Ovary (tissue), 10 donors: ENCODE measurements at places on chromosomes 7 and 10. TPM values are rescaled to one million over a fixed set of nuclear protein-coding genes. Genes with fewer than 3 reads are reported as not detected.

Gene MACC1
- 0.26 TPM for total RNA-seq

Gene SEMA3E
- total RNA-seq: 0.36 TPM

Gene PALD1
- 3.3 TPM for total RNA-seq

Gene PLAU
- total RNA-seq: 0.81 TPM

Gene COL17A1
- total RNA-seq: 0.23 TPM

Gene PAPSS2
- total RNA-seq: 33.2 TPM

Gene ERCC6
- 7.1 TPM for total RNA-seq

Gene CFAP69
- total RNA-seq: 11.7 TPM

Gene DDX56
- total RNA-seq: 57.2 TPM

Gene SEMA3C
- total RNA-seq: 60.5 TPM

Gene NUTM2A
- total RNA-seq: 0.72 TPM

- no peak overlapping the region for H3K27ac ChIP-seq
- no peak for DNase-seq
- no peak overlapping the region for H3K4me3 ChIP-seq
- no peaks in the 10 kb centered on the region for H3K36me3 ChIP-seq
- no peaks in the 10 kb centered on the region for H3K4me1 ChIP-seq
These were observed 214.5 kb downstream of the SNX13 start for GRCh38 chr7:17725821-17726220.

- no peak for DNase-seq
- no peak overlapping the region for H3K4me3 ChIP-seq
- no peaks in the 10 kb centered on the region for H3K27me3 ChIP-seq
- H3K27ac ChIP-seq: no peak overlapping the region
- H3K36me3 ChIP-seq: no peaks in the 10 kb centered on the region
These were observed 109.9 kb downstream of the JCAD start for GRCh38 chr10:29949411-29950011.

DNA sequence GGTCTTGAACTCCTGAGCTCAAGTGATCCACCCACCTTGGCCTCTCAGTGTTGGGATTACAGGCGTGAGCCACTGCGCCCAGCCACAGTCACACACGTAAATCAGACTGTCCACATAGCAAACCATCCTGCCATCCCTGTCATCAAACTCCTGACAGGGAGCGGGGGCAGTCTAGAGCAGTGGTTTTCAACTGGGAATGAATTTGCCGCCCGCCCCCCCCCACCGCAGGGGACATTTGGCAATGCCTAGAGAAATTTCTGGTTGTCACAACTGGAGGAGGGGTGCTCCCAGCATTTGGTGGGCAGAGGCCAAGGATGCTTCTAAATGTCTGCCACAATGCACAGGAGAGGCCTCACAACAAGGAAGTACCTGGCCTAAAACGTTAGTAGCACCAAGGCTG lies 24.1 kb downstream of the CAMK2G start:
- H3K27ac ChIP-seq: peak overlapping the region; percentile 43
- H3K36me3 ChIP-seq: no peaks in the 10 kb centered on the region
- H3K4me1 ChIP-seq: peaks cover 1% of the 10 kb centered on the region

GRCh38 chr10:84406561-84406960 lies 78.2 kb downstream of the CCSER2 start:
- no peaks in the 10 kb centered on the region for H3K4me1 ChIP-seq
- no peak overlapping the region for H3K4me3 ChIP-seq
- H3K27me3 ChIP-seq: no peaks in the 10 kb centered on the region
- no peaks in the 10 kb centered on the region for H3K36me3 ChIP-seq
- no peak for DNase-seq

GRCh38 chr7:100612730-100613390 lies 520 bp downstream of the MOSPD3 start:
- no peaks in the 10 kb centered on the region for H3K36me3 ChIP-seq
- no peaks in the 10 kb centered on the region for H3K27me3 ChIP-seq
- peak overlapping the region; percentile 48 for H3K4me3 ChIP-seq
- peak overlapping the region; percentile 18 for H3K27ac ChIP-seq
- peaks cover 6% of the 10 kb centered on the region for H3K4me1 ChIP-seq

GRCh38 chr7:22633286-22633953 lies 93.6 kb upstream of the IL6 start:
- H3K27ac ChIP-seq: no peak overlapping the region
- H3K36me3 ChIP-seq: no peaks in the 10 kb centered on the region
- H3K4me3 ChIP-seq: no peak overlapping the region
- H3K4me1 ChIP-seq: no peaks in the 10 kb centered on the region
- DNase-seq: no peak
- H3K27me3 ChIP-seq: no peaks in the 10 kb centered on the region

DNA sequence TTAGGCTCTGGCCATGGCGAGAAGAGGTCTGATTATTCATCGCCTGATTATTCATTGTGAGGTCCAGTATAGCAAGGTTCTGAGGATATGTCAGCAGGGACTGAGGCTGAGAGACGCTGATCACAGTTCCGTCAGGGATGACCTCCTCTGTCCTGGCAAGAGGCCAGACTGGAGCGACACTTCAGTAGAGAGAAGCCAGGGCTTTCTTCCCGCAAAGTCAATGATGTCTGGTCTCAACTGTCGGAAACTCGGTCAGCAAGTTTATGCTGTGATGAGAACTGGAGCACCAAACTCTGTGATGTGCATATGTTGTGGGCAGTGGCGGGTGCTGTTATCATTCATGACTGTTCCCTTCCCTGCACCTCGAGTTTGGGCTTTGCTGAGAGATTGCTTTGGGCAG lies 29.0 kb upstream of the GNA12 start:
- peaks cover 10% of the 10 kb centered on the region for H3K4me1 ChIP-seq
- H3K36me3 ChIP-seq: no peaks in the 10 kb centered on the region
- H3K27ac ChIP-seq: no peak overlapping the region
- no peaks in the 10 kb centered on the region for H3K27me3 ChIP-seq
- DNase-seq: no peak

- H3K4me3 ChIP-seq: no peak overlapping the region
- H3K36me3 ChIP-seq: no peaks in the 10 kb centered on the region
- no peaks in the 10 kb centered on the region for H3K27me3 ChIP-seq
- DNase-seq: no peak
- H3K27ac ChIP-seq: no peak overlapping the region
- H3K4me1 ChIP-seq: no peaks in the 10 kb centered on the region
These were observed 71.2 kb downstream of the ALOX5 start for GRCh38 chr10:45444976-45445898.

- DNase-seq: no peak
- H3K27ac ChIP-seq: no peak overlapping the region
- H3K4me1 ChIP-seq: no peaks in the 10 kb centered on the region
- H3K27me3 ChIP-seq: no peaks in the 10 kb centered on the region
These were observed 12.4 kb downstream of the KLF6 start for GRCh38 chr10:3772361-3773171.

- no peak overlapping the region for H3K27ac ChIP-seq
- no peaks in the 10 kb centered on the region for H3K4me1 ChIP-seq
- DNase-seq: no peak
- H3K36me3 ChIP-seq: no peaks in the 10 kb centered on the region
These were observed 125.4 kb downstream of the MAPK8 start for GRCh38 chr10:48431871-48432270.

DNA sequence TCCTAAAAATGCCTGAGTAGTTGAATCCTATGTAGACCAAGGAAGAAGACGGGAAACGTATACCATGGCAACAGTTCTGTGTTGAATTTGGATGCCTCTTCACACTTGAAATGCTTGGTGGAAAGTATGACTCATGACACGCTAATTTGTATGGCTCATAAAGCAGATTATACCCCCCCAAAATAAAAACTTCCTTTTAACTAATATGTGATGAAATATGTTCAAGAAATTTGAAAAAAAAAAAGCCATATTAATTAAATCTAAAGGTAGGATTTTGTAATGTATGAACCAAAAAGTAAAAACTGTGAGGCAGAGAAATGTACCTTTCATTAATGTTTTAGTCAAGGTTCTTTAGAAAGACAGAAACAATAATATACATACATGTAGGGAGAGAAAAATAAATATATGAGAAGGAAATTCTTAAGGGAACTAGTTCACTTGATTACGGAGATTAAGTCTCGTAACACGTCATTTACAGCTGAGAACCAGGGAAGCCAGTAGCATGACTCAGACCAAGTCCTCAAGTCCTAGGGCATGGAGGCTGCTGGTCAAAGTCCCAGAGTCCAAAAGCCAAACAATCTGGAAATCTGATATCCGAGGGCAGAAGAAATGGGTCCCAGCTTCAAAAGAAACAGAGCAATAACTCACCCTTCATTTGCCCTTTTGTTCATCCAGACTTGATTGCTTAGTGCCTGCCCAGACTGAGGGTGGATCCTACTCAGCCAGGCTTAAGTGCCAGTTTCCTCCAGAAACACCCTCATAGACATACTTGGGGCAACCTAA lies 485.1 kb downstream of the SEMA3D start:
- H3K27me3 ChIP-seq: no peaks in the 10 kb centered on the region
- no peak overlapping the region for H3K4me3 ChIP-seq

GRCh38 chr10:133269367-133269766 lies 7.3 kb downstream of the ADAM8 start:
- H3K36me3 ChIP-seq: no peaks in the 10 kb centered on the region
- no peak overlapping the region for H3K4me3 ChIP-seq
- no peaks in the 10 kb centered on the region for H3K4me1 ChIP-seq
- no peak for DNase-seq
- no peak overlapping the region for H3K27ac ChIP-seq
- no peaks in the 10 kb centered on the region for H3K27me3 ChIP-seq

- H3K4me3 ChIP-seq: no peak overlapping the region
- H3K4me1 ChIP-seq: no peaks in the 10 kb centered on the region
- H3K27me3 ChIP-seq: no peaks in the 10 kb centered on the region
- H3K36me3 ChIP-seq: no peaks in the 10 kb centered on the region
These were observed 57.1 kb upstream of the ITPRID1 start for GRCh38 chr7:31456646-31457368.

- H3K27me3 ChIP-seq: no peaks in the 10 kb centered on the region
- peaks cover 4% of the 10 kb centered on the region for H3K4me1 ChIP-seq
- H3K27ac ChIP-seq: no peak overlapping the region
- H3K36me3 ChIP-seq: no peaks in the 10 kb centered on the region
These were observed 29.9 kb upstream of the COL1A2 start for GRCh38 chr7:94364816-94365215.

- no peak overlapping the region for H3K4me3 ChIP-seq
- H3K36me3 ChIP-seq: no peaks in the 10 kb centered on the region
- no peak for DNase-seq
- no peaks in the 10 kb centered on the region for H3K4me1 ChIP-seq
- H3K27me3 ChIP-seq: peaks cover 3% of the 10 kb centered on the region
These were observed 310.4 kb downstream of the HGF start for GRCh38 chr7:81459485-81459884.

GRCh38 chr10:133520193-133520738 lies 6.9 kb upstream of the CYP2E1 start:
- no peaks in the 10 kb centered on the region for H3K27me3 ChIP-seq
- H3K36me3 ChIP-seq: no peaks in the 10 kb centered on the region
- DNase-seq: peak; percentile 77
- no peak overlapping the region for H3K27ac ChIP-seq
- H3K4me3 ChIP-seq: peak overlapping the region; percentile 32
- H3K4me1 ChIP-seq: no peaks in the 10 kb centered on the region

GRCh38 chr10:34649385-34649784 lies 165.7 kb downstream of the PARD3 start:
- H3K27me3 ChIP-seq: no peaks in the 10 kb centered on the region
- H3K4me1 ChIP-seq: peaks cover 7% of the 10 kb centered on the region

GRCh38 chr10:11638055-11638698 lies 26.7 kb upstream of the USP6NL start:
- no peaks in the 10 kb centered on the region for H3K4me1 ChIP-seq
- H3K27ac ChIP-seq: no peak overlapping the region
- no peak overlapping the region for H3K4me3 ChIP-seq
- H3K36me3 ChIP-seq: no peaks in the 10 kb centered on the region

GRCh38 chr10:91519899-91520514 lies 109.9 kb downstream of the HECTD2 start:
- H3K27me3 ChIP-seq: no peaks in the 10 kb centered on the region
- peak overlapping the region; percentile 74 for H3K27ac ChIP-seq
- H3K4me1 ChIP-seq: peaks cover 7% of the 10 kb centered on the region

GRCh38 chr7:140903741-140904480 lies 20.8 kb downstream of the BRAF start:
- no peak overlapping the region for H3K4me3 ChIP-seq
- DNase-seq: no peak
- H3K4me1 ChIP-seq: peaks cover 3% of the 10 kb centered on the region
- H3K36me3 ChIP-seq: no peaks in the 10 kb centered on the region
- H3K27ac ChIP-seq: no peak overlapping the region

DNA sequence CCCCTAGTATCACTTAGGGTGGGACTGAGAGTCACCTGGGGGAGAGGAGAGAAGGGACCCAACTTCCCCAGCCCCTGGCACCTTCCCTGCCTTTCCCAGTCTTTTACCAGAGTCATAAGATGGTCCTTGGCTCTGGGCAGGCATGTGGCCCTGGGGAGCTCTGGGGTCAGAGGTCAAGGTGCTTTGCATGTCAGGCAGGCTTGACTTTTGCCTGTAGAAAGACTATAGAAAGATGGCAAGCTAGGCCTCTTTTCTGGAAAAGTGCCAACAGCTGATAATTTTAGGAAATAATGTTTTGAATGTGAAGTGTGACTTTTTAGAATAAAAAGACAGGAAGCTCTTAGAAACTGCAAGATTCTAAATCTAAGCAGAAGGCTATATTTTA lies 67.5 kb downstream of the MKI67 start:
- H3K27me3 ChIP-seq: no peaks in the 10 kb centered on the region
- H3K36me3 ChIP-seq: no peaks in the 10 kb centered on the region
- no peak for DNase-seq
- H3K27ac ChIP-seq: no peak overlapping the region

DNA sequence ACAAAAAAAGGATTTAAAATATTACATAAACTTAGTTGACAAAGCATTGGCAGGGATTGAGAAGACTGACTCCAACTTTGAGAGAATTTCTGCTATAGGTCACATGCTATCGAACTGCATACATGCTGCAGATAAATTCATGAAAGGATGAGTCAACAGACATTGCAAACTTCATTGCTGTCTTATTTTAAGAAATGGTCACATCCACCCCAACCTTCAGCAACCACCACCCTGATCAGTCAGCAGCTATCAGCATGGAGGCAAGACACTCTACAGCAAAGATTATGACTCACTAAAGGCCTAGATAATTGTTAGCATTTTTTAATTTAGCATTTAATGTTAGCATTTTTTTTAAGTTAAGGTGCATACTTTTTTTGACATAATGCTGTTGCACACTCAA lies 73.6 kb downstream of the AGK start:
- no peaks in the 10 kb centered on the region for H3K36me3 ChIP-seq
- no peak overlapping the region for H3K27ac ChIP-seq

DNA sequence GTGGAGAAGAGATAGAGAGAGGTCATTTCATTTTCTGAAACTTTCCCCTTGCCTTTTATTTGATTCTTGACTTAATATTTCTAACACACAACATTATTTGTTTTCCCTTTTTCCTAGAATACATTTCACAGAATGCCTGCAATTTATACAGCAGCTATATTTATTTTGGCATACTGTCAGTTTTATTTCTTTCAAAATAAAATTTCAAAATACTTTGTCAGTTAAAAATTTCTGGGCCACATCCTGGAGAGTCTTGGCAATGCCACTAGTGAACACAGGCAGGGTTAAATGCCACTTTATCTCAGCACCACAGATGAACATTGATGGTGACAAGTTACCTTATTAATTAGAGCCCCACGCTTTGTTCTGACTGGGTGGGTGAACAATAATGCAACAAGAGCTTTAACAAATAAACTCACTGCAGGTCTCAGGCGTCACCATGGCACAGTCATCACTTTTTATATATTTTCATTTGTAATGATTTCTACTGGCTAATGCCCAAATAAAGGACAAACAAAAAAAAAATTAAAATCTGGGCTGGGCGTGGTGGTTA lies 494.0 kb downstream of the KIF20B start:
- H3K27me3 ChIP-seq: no peaks in the 10 kb centered on the region
- H3K4me1 ChIP-seq: no peaks in the 10 kb centered on the region
- H3K36me3 ChIP-seq: no peaks in the 10 kb centered on the region
- no peak overlapping the region for H3K4me3 ChIP-seq
- no peak overlapping the region for H3K27ac ChIP-seq
